ENCODE measurements at places on chromosomes 3 and 15.

- no peak for DNase-seq
Measured at GRCh38 chr3:10926256-10926810, 66.2 kb upstream of the SLC6A1 start.

DNA sequence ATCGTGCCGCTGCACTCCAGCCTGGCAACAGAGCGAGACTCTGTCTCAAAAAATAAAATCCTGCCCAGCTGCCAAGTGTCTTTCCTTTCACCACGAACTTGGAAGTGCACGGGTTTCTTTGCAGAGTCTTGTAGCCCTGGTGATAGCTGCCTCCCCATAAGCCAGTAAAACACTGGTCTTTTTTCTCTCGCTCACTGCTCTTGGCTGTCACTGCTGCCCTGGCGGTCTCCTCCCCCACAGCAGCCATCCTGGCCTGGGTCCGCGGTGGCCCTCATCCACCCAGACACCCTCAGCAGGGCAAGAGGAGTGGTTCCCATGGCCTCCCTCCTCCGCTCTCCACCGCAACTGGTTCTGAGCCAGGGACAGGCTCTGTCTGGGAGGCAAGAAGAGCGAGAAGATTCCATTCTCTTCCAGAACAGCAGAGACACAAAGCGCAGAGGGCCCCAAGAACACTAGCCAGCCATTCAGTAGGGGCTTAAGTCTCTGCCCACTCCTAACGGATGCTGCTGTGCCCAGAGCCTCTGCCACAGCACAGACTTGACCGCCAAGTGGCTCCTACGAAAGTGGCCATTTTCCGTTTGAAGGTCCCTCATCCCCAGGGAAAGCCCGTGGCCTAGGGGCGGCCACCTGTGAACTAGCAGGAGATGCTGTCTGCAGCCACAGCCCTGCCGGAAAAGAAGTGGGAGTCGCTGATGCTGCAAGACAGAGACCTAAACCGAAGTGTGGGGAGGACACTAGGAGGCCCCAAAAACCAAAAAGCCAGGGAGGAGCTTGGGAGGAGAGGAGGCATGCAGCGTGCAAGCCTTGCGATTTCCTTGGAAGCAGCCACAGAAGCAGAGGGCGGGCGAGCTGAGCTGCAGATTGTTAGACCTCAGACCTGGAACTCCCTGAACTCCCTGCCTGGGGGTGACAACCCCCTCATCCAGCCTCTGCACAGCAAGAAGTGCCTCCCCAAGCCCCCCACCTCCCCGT is 44.1 kb downstream of the KLHL25 start:
- DNase-seq = no peak

GRCh38 chr15:98312913-98313312 is 335.4 kb upstream of the IGF1R start:
- no peak for DNase-seq

DNA sequence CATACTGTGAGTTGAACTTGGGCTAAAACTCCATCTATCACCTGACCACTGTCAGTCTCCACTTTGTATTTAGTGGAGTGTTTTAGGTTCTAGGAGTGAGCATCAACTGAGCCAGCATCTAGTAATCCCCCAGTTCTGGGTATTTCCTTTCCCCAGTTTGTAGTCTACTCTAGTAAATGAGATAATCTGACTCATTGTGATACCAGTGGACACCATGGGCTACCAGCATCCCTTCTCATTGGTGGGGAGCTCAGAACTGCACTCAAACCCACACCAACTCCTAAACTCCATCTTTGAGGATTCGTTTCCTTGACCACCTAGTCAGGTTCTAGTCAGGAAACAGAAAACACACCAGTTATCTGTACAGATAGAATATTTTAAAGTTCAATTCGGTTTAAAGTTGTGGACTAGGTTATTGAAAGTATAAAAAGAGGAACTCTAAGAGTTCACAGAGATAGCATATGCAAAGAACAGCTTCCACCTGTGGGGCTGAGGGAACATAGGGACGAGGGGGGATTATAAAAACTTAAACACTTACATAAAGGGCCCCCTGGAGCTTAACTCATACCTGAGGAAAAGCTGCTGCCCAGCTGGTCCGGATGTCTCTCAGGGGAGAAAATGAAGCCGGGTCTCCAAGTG is 36.0 kb downstream of the LEO1 start:
- no peak for DNase-seq
